Sigmoid colon (tissue), 7 donors: ENCODE measurements at places on chromosomes 4 and X. TPM values are rescaled to one million over a fixed set of nuclear protein-coding genes. Genes with fewer than 3 reads are reported as not detected.

LRIT3 gene
- 0.41 TPM for total RNA-seq

SCFD2 gene
- 10.9 TPM for total RNA-seq

CSN1S1 gene
- total RNA-seq = not detected

F8 gene
- 10.5 TPM for total RNA-seq

ARX gene
- not detected for total RNA-seq

UCP1 gene
- total RNA-seq = not detected

DRD5 gene
- total RNA-seq = not detected

RAI2 gene
- total RNA-seq = 19.6 TPM

GRCh38 chr4:166134285-166134684, 261.2 kb downstream of the TLL1 start:
- DNase-seq = no peak

- peak; percentile 76 for DNase-seq
Observed at GRCh38 chr4:173506597-173507211, 23.3 kb downstream of the HAND2 start.

- DNase-seq = no peak
Observed at GRCh38 chr4:52573551-52573950, 85.5 kb downstream of the USP46 start.

- no peak for DNase-seq
Observed at GRCh38 chrX:2451501-2452316, 49.1 kb downstream of the DHRSX start.

GRCh38 chr4:141757287-141757686, 120.9 kb downstream of the IL15 start:
- DNase-seq = no peak

DNA sequence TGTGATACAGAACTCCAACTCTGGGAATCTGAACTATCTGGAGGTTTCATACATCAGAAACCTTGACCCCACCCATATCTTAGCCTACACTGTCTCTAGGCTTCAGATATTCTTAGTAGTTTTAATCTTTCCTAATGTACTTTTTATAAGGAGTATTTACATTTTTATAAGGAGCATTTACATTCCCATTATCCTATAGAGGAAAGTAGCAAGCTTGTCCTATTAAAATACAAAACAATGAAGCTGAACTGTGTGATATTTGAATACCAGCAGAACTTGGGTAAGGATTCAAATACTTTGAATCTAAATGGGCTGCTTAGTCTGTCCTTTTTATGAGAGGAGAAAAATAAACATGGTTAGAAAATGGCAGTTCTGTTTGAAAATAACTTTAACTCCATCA, 247.4 kb downstream of the FMR1NB start:
- DNase-seq = no peak

- DNase-seq = no peak
Observed at GRCh38 chr4:144583658-144584057, 62.3 kb upstream of the HHIP start.

- peak; percentile 71 for DNase-seq
Observed at GRCh38 chr4:15963001-15963451, at the start of gene FGFBP2. TSS of gene FGFBP2 (minus strand) at chr4:15963175. CDS start at chr4:15963129, 46 bp downstream.

DNA sequence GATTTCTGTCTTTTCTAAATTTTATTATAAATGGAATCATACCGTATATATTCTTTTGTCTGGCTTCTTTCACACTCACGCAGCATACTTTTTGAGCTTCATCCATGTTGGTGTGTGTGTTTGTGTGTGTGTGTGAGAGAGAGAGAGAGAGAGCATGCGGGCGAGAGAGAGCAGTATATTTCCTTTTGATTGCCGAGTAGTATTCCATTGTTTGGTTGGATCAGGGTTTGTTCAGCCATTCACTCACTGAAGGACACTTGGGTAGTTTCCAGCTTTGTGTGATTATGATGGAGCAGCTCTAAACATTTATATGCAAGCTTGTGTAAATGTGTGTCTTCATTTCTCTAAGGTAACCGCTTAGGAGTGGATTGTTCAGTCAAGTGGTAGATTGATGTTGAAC, 3.1 kb upstream of the L1CAM start:
- no peak for DNase-seq

DNA sequence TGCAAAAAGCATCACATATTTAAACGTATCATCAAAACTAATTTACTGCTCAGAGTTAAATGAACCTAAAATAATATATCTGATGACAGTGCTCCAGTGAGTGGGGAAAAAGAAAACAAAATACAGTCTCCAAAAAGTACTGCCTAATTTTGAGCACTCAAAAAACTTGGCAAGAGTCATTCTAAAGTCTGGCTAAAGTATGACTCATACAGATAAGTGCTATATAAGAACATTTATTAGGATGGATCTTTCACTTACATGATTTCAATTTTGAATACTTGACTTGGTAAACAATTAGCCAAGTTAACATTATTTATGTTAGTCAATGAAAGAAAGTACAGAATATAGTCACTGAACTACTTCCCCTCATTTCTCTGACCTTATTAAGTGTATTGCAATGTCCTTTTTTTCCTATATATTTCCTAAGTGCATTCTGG, 27.2 kb downstream of the FBXO8 start:
- DNase-seq = no peak

GRCh38 chrX:56994375-56995270, 718 bp downstream of the SPIN3 start:
- DNase-seq = no peak

GRCh38 chr4:47798165-47798564, 39.7 kb downstream of the CORIN start:
- no peak for DNase-seq

- DNase-seq = no peak
Observed at GRCh38 chrX:70694339-70695122, 214.0 kb downstream of the TEX11 start.

DNA sequence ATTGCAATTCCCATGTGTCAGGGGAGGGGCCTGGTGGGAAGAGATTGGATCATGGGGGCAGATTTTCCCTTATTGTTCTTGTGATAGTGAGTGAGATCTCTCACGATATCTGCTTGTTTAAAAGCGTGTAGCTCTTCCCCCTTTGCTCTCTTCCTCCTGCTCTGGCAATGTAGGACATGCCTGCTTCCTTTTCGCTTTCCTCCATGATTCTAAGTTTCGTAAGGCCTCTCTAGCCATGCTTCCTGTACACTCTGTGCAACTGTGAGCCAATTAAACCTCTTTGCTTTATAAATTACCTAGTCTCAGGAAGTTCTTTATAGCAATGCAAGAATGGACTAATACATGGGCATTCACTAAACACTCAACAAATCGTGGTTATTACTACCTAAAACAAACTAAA, 37.2 kb upstream of the PAPSS1 start:
- no peak for DNase-seq

GRCh38 chrX:39211501-39211900, 410.2 kb downstream of the MID1IP1 start:
- no peak for DNase-seq

GRCh38 chrX:14930663-14931062, 57.4 kb downstream of the MOSPD2 start:
- no peak for DNase-seq

- no peak for DNase-seq
Observed at GRCh38 chr4:130825284-130825683, 1729.3 kb downstream of the C4orf33 start.

DNA sequence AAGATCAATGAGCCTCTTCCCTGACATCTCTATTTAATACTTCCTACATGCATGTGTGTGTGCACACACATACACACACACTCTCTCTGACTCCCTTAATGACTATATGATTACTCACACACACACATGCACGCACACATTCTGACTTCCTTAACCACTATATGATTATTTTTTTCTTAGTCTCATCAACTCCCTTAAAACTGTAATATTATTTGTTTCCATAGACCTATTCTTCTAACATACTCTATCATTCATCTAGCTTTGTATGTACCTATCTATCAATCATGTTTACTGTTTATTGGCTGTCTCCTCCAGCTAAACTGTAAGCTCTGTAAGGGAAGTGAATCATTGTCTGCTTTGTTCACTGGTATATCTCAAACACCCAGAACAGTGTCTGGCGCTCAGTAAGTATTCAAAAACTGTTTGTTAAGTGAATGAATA, 236.6 kb downstream of the RASL11B start:
- DNase-seq = no peak

DNA sequence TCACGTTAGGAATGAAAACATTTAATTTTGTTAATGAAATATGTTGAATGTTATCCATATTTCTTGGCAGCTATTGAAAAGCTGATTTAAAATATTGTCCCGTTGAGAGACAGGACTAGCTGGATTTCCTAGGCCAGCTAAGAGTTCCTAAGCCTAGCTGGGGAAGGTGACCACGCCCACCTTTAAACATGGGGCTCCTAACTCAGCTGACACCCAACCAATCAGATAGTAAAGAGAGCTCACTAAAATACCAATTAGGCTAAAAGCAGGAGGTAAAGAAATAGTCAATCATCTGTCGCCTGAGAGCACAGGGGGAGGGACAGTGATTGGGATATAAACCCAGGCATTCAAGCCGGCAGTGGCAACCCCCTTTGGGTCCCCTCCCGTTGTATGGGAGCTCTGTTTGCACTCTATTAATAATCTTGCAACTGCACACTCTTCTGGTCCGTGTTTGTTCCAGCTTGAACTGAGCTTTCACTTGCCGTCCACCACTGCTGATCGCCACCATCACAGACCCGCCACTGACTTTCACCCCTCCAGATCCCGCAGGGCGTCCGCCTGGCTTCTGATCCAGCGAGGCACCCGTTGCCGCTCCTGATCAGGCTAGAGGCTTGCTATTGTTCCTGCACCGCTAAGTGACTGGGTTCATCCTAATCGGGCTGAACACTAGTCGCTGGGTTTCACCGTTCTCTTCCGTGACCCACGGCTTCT, 308.9 kb downstream of the GLUD2 start:
- no peak for DNase-seq

DNA sequence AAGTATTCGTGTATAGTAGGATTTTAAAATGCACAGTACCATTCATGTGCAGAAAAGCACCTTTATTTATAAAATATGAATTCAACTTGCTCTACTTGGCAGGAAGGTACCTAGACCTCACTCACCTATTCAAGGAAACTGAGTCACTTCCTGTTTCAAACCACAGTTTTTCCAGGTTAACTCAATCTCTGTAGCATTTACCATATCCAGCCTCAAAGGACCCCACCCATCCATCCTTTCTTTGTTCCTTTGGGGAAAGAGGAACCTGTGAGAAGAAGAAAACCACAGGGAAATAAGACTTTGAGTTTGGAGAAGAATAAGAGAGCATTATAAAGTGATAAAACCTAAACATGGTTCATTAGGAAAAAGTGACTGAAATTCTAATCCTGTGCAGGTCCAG, 250.7 kb downstream of the CBR4 start:
- no peak for DNase-seq

DNA sequence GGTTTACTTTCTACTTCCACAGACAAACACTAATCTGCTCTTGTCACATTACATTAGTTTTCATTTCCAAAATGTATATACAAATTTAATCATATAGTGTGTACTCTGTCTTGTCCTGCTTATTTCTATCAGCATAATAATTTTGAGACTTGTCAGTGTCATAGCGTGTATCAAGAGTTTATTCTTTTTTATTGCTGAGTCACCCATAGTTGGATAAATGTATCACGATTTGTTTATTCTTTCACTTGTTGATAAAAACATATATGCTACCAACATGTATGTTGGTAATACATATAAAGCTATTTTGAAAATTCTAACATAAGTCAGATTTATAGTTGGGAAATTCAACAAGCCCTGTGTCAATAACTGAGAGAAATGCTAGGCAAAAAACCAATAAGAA, 261.2 kb downstream of the TRAM1L1 start:
- no peak for DNase-seq

DNA sequence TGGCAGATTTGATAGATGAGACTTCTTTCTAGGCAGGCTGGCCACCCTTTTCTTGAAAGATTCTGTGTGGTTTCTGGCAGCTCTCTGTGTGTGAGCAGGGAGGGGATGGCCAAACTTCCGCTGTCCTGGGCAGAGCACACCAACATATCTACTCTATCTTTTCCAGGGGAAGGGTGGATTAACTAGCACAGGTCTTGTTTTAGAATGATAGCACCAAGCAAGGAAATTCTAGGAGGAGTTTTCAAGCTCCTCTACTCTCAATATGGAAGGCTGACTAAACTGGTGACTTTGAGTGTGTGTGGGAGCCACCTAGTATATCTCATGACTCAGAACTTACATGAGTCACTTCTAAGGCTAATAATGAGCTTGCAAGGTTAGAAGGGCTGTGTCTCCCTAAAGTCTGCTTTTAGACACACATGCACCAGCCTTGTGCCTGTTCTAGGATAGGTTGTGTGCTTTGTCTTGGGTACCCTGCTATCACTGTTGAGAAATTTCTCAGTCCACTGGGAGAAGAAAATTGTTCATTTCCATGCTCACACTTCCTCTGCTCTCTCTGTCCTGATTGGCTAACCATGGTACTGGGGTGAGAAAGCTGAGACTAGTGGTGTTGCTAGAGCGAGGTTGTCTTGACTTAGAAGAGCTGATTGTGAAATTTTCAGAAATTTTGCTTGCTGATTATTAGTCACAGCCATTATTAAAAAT, 72.9 kb downstream of the YIPF6 start:
- DNase-seq = no peak

- no peak for DNase-seq
Observed at GRCh38 chr4:33088713-33089112, 2368.5 kb downstream of the PCDH7 start.

DNA sequence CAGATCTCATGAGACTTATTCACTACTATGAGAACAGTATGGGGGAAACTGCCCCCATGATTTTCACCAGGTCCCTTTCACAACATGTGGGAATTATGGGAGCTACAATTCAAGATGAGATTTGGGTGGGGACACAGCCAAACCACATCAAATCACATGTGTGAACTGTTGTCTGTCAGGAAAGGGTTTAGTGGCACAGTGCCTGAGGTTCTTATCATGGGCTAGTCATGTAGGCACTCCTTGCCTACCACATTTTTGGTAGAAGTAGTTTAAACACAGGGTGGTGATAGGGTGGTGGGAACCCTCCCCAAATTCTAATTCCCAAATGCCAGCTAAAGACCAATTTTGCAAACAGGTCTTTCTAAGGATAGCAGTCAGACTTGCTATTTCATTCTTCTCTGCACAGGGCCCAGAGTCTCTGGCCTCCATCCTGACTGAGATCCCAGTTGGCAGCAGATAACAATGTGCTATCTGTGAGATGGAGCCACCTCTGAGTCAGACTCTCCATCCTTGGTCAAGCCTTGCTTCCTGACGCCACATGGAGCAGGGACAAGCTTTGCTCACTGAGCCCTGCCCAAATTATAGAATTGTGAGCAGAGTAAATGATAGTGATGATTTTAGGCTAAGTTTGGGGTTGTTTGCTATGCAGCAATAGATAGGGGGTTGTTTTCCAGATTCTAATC, 33.5 kb upstream of the SETD7 start:
- DNase-seq = no peak

DNA sequence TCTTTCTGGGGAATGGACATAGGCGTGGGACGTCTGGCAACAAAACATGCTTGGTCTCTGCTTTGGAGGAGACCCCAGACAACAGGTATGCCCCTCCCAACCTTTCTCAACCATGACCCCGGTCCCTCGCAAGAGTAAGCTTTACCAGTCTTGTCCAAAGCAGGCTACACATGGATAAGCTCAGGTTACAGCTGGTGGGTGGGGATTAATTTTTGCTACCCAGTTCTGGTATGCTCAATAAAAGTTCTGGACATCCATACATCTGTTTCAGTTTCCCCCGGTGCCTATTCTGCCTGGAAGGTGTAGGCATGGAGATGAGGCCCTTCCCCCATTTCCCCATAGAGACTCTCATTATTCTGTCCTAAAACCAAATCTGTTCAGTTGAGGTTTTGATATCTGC, 54.5 kb upstream of the NOCT start:
- DNase-seq = no peak

GRCh38 chrX:80306007-80306406, 114.2 kb upstream of the TENT5D start:
- no peak for DNase-seq

GRCh38 chr4:156558373-156559025, 413.1 kb downstream of the PDGFC start:
- no peak for DNase-seq
